ENCODE measurements at places on chromosomes 3 and 15.

DNA sequence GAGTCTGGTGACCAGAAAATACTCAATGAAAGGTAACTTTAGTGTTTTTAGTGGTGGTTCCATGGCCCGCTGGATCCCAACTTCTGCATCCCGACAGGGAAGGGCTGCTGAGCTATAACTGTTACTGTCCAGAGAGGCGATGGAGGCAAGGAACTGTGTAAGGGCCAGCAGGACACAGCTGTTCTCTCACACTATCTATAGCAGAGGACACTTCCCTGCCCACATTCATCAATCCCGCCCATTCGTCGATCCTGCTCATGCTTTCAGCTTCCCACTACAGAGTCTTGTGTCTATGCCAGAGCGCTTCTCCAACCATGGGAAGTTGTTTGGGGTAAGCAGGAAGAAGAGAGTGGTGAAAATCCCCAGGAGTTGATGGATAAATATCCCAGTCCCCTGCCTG is 8.4 kb downstream of the COLQ start:
- DNase-seq, result no peak

- no peak for DNase-seq
Observed at GRCh38 chr3:135041601-135042000, 246.5 kb downstream of the EPHB1 start.

DNA sequence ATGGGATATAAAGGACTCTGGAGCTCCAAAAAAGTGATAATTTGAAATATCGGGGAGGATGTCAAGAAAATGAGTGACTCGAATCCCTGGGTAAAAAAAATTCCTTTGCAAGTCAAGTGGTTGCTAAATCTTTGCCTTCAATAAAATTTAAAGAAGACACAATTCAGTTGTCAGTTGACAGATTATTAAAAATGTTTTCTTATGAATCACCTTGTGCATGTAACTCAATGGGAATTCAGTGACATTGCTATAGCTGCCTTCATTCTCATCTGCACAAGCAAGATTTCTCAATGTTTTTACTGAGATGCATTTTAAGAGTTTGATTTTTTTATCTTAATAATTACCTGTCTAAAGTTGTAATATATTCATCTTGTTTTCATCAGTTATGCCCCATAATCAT is 264.0 kb upstream of the IL12A start:
- DNase-seq, result no peak

- DNase-seq, result no peak
Observed at GRCh38 chr3:45273681-45274515, 47.8 kb upstream of the TMEM158 start.

DNA sequence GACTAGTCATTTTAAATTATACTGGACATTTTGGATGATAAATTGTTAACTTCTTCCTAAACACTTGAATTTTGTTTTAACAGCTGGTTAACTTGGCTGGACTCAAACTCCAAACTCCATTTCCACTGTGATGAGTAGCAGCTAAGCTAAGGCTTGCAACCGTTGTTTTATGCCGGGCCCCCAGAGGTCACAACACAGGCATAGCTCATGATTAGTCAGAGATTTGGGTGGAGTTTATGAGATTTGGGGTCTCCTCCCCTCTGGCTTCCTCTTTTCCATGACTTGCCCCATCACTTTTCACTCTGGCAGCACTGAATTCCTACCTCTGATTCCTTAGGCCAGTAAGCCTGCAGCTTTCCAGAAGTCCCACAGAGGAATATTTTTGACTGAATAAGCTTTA is 12.8 kb downstream of the THAP10 start:
- DNase-seq, result no peak

- no peak for DNase-seq
Observed at GRCh38 chr15:85757073-85757938, 37.4 kb downstream of the KLHL25 start.

GRCh38 chr3:52372822-52373504 is 56.8 kb downstream of the DNAH1 start:
- DNase-seq, result peak; percentile 36

- DNase-seq, result no peak
Observed at GRCh38 chr3:150789451-150789850, 26.5 kb upstream of the SIAH2 start.

GRCh38 chr3:134369861-134370596 is 4.2 kb downstream of the AMOTL2 start:
- DNase-seq, result no peak

DNA sequence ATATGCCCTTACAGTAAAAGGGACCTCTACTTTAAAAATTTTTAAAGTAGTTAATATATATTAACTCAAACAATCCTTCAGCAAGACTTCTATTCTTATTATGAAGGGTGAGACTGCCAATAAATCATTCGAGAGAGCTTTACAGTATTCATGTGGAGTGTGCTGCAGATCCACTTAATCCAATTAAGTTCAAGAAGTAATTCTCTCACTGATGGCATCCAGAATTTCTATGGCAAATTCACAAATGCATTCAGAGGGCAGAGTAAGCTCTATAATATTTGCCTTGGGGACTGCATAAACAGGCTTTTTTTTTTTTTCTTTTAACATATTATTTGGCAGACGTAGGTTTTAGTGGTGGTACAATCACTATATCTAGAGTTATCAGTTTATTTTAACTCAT is 692.0 kb downstream of the NLGN1 start:
- DNase-seq, result no peak

- DNase-seq, result no peak
Observed at GRCh38 chr3:178392511-178392926, 143.7 kb upstream of the KCNMB2 start.

DNA sequence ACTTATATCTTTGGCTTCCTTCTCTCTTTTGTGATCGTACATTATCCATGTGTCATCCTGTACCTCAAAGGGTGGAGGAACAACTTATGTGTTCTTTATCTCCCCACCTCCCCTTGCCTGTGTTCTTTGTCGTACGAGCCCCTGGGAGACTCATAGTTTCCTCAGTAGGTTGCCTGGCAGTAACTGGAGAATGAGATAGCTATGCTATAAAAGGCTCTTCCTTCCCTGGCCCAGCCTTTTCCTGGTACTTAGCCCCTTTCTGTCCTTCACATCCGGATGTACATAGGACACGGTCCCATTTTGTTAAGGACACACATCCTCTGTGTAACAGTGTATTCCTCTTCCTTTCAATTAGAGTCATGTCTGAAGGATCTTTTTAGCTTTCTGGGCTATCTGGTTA is 32.1 kb downstream of the PLCL2 start:
- DNase-seq, result no peak

DNA sequence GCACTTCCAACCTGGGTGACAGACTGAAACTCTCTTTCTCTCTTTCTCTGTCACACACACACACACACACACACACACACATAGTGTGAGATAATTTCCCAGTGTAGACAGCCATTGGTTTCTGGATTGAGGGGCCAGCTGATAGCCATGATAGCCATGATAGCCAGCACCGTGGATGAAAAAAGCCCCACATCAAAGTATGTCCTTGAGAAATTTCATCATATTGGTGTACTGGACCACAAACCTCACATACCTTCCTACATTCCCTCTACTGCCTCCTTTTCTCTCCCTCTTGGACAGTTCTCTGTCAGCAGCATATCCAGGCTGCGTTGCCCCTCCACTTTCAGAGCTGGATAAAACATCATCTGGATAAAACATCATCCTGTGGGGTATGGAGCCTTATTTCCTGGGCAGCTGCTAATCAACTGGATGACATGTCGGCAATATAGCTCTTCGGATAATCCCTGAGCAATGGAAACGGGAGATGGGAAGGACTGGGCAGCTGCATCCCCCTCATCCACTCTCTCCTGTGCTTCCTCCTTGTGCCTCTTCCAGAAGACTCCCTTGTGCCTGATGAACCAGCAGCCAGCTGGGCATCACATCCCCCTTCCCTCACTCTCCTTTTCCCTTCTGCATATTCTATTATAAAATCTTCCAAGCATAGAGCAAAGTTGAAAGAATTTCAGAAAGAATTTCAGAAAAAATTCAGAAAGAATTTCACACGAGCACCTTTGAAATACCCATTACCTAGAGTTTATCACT is 39.3 kb downstream of the GRK7 start:
- DNase-seq, result no peak

DNA sequence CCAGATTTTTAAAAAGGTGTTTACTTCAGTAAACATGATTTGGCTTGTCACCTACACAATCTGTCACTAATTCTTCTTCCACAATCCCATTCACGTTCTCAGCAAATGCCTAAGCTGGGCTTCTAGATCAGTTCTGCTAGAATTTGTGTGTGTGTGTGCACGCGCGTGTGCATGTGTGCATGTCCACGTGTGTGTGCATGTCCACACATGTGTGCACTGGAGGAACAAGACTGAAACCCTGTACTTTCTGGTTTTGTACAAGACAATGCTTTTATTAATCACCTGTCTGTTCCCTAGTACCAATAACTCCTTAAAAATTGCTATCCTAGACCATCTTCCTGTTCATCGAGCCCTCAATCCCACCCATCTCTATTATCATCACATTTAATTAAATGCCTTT is 229.2 kb downstream of the KCNMB2 start:
- no peak for DNase-seq

DNA sequence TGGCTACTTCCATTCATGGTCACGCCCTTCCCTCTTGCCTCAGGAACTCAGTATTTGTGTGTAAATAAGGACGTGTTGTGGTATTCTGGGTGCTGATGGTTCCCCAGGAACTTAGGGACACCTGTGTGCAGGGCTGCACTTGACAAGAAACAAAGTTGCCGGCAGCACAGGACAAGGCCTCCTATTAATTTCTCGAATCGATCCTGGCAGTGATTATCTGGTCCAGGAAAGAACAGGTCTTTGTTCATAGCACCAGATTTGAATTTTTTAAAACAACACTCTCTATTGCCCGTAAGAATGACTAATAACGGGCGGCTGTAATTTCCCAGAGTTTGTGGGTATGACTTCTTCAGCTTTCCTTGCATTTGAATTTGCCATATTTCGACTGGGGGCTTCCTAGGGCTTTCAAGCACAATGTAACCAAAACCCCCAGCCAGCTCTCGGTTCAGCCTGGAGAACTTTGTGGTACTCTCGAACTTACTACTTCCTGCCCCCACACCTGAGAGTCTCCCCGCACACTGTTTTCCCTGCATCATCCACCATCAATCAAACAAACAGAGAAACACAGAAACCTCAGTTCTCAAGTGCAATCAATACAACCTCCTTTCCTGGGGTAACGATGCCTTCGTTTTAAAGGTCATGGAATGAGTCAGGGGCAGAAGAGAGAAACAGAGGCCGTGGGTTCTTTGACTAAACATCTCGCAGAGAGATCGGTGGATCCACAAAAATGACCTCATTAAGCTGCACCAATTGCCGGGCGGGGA is 241.7 kb upstream of the ICE2 start:
- peak; percentile 74 for DNase-seq

DNA sequence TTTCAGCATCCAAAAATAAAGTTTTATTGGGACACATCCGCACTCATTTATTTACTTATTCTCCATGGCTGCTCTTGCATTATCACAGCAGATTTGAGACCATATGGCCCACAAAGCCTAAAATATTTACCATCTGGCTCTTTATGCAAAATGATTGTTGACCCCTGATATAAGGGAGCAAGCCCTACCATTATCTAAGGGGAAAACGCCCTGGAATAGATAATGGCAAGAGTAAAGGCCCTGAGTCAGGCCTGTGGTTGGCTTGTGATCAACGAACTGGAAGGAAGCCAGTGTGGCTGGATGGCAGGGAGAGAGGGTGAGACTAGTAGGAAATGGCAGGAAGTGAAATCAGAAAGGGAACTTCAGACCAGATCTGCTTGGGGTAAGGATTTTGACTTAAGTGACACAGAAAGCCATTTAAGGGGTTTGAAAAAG is 24.6 kb upstream of the DMXL2 start:
- no peak for DNase-seq

GRCh38 chr3:96213393-96213792 is 601.0 kb upstream of the EPHA6 start:
- DNase-seq, result no peak

GRCh38 chr3:61699622-61700021 is 138.3 kb downstream of the PTPRG start:
- DNase-seq, result no peak

DNA sequence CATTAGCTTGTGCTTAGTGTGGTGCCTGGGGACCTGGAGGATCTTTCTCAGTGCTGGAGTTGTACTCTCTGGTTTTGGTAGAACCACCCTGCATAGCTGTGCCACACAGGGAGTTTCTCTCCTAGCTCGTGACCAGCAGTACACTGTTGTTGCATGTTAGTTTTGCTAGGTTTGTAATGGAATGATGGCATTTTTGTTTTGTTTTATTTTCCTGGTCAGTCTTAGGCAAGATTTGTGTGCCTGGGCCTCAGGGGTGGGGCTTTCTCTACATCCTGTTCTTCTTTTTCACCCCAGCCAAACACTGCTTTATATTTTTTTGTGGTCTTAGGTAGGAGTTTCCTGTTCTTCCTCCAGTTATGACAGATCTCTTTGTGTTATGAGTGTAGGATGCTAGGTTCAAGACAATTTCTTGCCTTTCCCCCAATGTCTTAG is 534.5 kb upstream of the KCNMB2 start:
- DNase-seq, result peak; percentile 22

GRCh38 chr3:66196633-66197032 is 24.2 kb upstream of the SLC25A26 start:
- DNase-seq, result no peak

- DNase-seq, result no peak
Observed at GRCh38 chr3:127106456-127106855, 86.5 kb upstream of the PRR23E start.

- no peak for DNase-seq
Observed at GRCh38 chr15:99744142-99744541, 10.9 kb upstream of the LYSMD4 start.

GRCh38 chr15:69624155-69624520 is 171.5 kb downstream of the RPLP1 start:
- DNase-seq, result no peak

DNA sequence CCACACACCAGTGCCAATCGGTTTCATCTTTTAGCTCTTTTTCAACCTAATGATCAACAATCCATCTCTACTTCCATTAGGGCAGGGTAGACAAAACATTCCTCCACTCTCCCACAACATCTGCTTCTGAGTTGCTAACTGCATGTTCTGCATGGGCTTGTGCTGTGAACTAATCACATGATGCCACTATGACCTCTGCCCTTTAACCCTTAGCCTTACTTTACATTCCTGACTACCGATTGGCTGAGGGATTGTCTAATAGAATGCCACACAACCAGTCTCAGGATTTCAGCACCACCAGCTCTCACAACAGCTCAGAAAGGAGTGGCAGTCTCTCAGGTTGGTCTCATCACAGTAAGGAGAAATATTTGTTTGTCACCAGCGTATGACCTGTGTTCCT is 562.8 kb downstream of the ROBO2 start:
- no peak for DNase-seq

DNA sequence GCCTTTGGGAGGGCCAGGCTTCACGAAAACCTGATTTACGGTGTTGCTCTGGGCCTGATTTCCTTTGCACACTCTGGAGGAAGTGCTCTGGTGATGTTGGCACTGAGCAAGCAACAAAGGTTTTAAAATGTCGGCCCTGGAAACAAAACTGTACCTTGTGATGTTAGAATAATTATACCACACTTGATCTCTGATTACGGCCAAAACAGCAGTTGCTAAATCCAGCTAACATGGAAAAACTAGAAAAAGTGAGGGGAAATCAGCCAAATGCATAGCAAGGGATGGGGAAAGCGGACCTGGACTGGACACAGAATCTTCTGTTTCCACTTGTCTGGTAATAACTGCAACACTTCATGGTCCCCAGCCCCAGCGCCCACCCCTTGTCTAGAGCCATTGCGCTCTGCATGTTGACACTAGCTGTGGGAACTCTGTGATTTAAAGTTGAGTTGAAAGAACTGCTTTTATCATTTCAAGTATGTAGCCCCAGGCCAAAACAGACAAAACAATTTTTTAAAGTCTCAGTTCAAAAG is 120.1 kb downstream of the VGLL4 start:
- DNase-seq, result no peak

GRCh38 chr3:53259427-53260259 is 3.8 kb upstream of the TKT start:
- DNase-seq, result no peak
